ENCODE measurements at places on chromosomes 6 and 20.

- peak; percentile 68 for DNase-seq
Observed at GRCh38 chr6:80182308-80182707, 75.8 kb downstream of the BCKDHB start.

DNA sequence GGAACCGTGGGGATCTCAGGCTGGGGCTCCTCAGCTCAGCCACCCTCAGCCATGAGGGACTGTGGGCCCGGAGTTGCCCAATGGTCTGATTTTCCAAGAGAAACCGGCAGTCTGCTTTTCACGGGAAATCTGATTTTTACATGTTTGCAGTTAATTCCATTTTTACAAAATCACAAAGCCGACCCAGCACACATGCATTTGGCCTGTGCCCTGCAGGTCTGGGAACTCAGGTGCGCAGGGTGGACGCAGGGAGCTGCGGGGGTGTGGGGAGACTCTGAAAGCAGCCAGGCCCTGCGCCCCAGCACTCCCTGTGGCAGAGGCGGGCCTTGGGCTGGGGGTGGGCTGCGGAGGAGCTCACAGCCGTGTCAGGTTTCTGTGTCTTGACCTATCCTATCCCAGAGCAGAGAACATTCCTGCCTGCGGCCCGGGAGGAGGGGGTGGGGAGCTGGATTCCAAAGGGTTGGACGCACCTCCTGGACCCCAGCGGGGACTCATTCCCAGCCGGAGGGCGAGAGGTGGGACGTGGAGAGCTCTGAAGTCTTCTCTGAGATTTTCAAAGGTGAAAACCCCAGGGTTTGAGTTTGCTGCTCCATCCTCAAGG, 60.6 kb downstream of the ADNP start:
- peak; percentile 39 for DNase-seq

- DNase-seq, result no peak
Observed at GRCh38 chr6:125818225-125818657, 27.5 kb downstream of the NCOA7 start.

GRCh38 chr20:12047838-12048432, 130.2 kb downstream of the BTBD3 start:
- peak; percentile 39 for DNase-seq

- no peak for DNase-seq
Observed at GRCh38 chr6:156056085-156056484, 600.4 kb upstream of the NOX3 start.

GRCh38 chr6:134902936-134903335, 47.0 kb downstream of the ALDH8A1 start:
- no peak for DNase-seq

DNA sequence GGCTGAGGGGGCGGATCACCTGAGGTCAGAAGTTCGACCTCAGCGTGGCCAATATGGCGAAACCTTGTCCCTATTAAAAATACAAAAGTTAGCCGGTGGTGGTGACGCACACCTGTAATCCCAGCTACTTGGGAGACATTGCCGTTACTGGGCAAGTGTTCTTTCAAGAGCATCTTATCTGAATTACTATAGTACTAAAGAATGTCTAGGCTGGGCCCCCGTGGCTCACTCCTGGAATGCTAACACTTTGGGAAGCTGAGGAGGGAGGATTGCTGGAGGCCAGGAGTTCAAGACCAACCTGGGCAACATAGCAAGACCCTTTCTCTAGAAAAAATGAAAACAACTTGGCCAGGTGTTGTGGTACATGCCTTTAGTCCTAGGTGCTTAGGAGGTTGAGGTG, 859 bp upstream of the ZFP57 start:
- DNase-seq, result no peak

DNA sequence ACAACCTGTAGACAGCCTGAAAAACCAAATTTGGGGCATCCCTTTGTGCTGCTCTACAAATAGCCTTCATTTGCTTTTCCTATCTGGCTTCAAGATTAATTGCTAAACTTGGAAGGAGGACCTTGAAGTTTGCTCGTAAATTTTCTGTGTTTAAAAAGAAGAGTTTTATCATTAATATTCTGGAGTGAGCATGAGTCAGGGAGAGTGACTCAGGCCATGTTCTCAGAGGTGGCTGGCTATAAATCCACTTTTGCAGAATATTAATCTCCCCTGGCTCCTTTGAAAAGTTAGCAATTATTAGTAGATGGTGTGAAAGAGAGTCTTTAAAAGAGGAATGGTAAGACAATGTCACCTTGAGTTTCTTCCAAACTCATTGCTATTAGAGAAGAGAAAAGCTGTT, 91.0 kb downstream of the ANKEF1 start:
- DNase-seq, result peak; percentile 74

GRCh38 chr20:40961686-40962640, 66.7 kb upstream of the TOP1 start:
- DNase-seq, result peak; percentile 23

GRCh38 chr6:47141963-47142362, 99.8 kb upstream of the ADGRF1 start:
- no peak for DNase-seq

DNA sequence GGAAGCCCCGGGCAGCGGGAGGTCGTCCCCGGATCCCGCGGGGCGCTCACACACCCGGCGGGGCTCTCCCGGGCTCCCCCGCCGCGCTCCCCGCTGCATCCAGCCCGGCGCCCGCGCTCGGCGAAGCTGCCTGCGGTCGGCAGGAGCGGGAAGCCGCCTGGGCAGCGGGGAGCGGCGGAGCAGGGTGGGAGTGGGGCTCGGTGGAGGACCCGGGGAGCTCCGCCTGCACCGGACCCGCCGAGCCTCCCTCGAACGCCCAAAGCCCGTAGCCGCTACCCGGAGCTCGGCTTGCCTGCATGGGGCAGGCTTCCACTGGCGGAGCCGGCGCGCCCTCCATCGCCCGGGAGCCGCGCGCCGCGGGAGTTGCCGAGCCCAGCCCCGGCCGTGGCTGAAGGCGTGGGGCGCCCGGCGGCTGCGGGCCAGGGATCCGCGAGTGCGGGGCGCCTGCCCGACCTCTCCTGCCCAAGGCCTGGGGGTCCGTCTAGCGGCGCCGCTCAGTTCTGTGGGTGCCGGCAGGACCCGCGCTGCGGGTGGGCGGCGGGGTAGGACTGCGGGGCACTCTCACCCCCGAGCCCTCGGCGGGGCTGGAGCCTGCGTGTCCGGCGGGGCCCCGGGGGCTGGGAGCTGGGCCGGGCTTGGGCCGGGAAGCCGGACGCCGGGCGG, 671 bp downstream of the CDH4 start:
- no peak for DNase-seq

- peak; percentile 2 for DNase-seq
Observed at GRCh38 chr20:45406260-45407066, 1.6 kb upstream of the DBNDD2 start.

DNA sequence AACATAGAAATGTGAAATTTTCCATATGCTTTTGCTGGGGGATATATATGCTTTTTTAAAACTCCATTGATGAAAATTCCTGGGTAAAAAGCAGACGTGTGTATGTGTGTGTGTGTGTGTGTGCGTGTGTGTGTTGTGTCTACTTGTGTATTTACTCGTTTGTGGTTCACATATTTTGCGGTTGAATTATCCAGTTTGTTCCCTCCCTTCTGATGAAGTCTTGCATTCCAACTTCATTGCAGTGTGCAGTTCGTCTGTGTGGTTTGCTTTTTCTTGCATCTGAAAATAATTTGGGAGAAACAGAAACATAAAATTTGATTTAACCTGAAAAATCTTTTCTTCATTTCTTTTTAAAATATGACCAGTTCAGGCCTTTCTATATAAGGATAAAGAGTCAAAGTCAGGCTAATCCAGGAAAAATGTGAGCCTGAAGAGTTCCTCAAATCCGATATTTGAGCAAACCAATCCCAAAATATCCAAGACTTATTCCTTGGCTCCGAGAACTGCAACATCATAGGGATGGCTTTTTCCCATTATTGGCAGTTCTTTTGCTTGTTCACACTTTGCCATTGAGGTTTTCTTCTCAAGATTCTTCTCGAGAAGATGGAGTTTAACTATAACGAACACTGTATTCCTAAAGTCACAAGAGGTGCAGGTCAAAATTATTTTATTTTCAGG, 202.2 kb upstream of the CCN2 start:
- DNase-seq, result peak; percentile 96

- no peak for DNase-seq
Observed at GRCh38 chr6:88492241-88492640, 326.1 kb upstream of the CNR1 start.

GRCh38 chr6:101668496-101669030, 275.1 kb downstream of the GRIK2 start:
- DNase-seq, result peak; percentile 4

DNA sequence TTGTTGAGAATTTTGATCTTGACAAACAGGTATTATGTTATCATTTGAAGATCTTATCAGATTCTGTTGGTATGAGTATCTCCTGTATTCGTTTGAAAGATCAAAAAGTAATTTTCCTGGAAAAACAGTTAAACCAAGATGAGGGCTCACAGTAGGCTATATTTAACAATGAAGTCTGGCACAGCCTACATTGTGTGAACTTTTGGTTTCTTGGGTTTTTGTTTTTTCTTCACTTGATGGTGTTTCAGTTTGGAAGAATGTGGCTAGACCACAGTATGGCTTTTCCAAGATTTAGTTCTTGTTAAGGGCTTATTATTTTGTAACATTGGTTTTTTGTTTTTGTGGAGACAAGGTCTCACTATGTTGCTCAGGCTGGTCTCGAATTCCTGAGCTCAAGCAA, 306.4 kb downstream of the CDKAL1 start:
- DNase-seq, result peak; percentile 90

DNA sequence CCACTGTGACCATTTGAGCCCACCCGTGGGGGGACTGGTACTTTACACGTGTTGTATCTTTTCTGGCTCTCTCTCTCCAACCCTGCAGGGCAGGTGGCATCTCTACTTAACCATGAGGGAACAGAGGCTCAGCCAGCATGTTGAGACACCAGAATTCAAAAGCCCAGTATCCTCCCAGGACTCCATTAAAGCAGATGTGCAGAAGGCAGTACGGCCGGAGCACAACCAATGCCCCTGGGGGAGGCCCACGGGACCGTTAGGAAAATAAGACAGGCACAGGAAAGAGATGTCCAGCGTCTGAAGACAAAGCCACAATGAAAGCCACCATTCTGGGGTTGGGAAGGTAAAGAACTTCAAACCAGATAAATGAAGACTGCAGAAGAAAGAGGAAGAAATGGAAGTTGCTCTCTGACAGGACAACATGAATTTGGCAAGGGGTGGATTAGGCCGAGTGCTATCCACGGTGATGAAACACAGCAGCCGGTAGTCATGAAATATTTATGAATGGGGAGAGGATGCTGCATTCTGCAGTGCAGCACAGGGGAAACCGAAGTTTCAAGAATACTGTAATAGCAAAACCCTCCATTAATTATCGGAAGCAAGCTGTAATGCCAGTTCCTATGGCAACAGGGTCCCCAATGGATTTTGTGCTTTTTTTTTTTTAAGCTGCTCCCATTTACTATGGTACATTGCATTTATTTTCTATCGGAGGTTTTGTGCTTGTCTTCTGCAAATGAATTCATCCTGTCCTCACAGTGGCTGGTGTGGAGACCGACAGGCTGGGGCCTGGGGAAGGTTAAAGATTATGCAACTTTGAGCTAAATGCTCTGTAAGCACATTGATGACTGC, 179.4 kb downstream of the NRN1 start:
- DNase-seq, result no peak

- no peak for DNase-seq
Observed at GRCh38 chr6:24539416-24539815, 44.6 kb downstream of the ALDH5A1 start.

- peak; percentile 12 for DNase-seq
Observed at GRCh38 chr6:132259070-132259469, 142.2 kb downstream of the MOXD1 start.

DNA sequence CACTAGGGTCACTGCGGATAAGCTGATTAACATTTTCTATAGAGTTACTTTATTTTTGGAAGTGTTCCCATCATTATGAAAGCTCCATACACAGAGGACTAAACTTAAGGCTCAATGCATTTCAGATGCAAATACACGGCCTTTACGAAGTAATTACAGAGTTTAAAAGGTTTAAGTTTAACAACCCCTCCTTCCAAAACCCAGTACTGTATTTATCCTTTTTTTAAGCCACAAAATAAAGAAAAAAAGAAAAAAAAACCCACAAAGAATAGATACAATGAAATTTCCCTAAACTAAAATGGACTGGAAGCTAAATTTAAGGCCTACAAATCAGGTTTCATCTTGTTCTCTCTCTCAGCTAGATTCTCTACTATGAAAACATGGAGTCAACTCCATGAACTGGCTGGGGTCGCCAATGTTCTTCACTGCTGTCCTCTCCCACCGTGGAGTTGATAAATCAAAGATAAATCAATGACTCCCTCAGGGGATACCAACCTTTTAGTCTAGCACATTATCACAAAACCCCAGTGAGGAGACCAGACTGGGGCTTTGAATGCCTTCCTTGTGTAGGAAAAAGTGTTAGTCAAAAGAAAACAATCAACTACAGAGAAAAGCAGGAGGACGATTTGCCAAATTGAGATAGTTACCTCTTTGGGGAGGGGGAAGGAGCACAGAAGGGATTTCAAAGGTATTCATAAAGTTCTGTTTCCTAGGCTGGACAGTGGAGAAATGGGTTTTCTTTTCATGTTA, 52.5 kb downstream of the TNFRSF21 start:
- no peak for DNase-seq

- DNase-seq, result no peak
Observed at GRCh38 chr6:107786179-107786578, 37.9 kb downstream of the SCML4 start.

DNA sequence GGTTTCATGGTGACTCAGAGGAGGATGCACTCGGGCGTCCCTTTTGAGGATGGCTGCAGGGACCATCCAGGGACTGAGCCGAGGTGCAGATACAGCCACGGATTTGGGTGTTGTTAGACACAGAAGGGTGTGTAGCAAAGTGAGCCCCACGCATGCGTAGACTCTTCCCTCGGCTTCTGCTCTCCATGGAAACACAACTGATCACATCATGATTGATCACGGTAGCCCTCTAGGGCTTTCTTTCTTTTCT, 606 bp upstream of the ULBP1 start:
- DNase-seq, result peak; percentile 36

GRCh38 chr6:5469101-5469846, 208.0 kb downstream of the FARS2 start:
- DNase-seq, result no peak

- no peak for DNase-seq
Observed at GRCh38 chr6:37517411-37517812, 17.7 kb upstream of the CCDC167 start.

GRCh38 chr20:44354979-44355497, 461 bp upstream of the HNF4A start:
- DNase-seq, result no peak

- DNase-seq, result peak; percentile 91
Observed at GRCh38 chr20:6566821-6567220, 200.7 kb upstream of the BMP2 start.

- no peak for DNase-seq
Observed at GRCh38 chr6:45514454-45515230, 136.9 kb upstream of the SUPT3H start.

DNA sequence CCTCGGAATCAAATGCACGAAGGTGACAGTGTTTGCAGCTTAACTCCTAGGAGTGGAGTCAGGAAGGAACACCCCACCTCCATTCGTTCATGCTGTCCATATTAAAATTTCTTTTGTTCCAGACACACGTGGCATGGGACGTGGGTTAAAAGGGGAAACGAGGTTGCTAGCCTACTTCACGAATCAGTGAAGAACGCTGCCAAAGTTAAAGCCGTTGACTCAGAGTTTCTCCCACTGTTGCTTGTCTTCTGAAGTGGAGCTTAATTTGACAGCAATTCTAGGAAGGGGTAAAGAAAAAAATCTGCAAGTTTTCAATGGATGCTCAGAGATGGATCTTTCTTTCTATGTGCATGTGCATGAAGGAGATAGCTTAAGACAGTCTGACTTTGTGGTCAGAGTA, 499.1 kb downstream of the CD83 start:
- peak; percentile 17 for DNase-seq

All from astrocyte (in vitro differentiated cells and primary cell).